IMR-90 (cell line): ENCODE measurements at places on chromosomes 12 and 14. TPM values are rescaled to one million over a fixed set of nuclear protein-coding genes. Genes with fewer than 3 reads are reported as not detected.

DNA sequence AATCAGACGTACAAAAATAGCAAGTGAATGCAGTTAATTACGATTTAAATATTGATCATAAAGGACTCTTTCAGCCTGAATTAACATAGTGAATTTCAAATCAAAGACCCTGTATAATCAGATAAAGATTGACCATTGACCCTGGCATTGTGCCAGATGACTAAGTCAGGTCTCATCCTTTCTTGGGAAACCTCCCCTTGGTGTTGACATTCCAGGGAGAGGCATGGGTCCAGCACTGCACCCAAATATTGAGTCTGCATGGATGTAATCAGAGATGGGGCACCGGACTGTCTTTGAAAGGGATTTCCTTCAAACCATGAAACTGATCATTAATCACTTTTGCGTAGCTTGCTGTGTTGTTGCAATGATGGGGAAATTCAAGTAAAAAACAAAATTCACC lies 1138.2 kb downstream of the BCL11B start:
- no peak for DNase-seq
- H3K4me1 ChIP-seq, result no peaks in the 10 kb centered on the region

Gene B4GALNT1
- total RNA-seq, result 0.18 and 0.28 TPM in 2 replicates

Gene CLEC2A
- not detected in 2 replicates for total RNA-seq

GRCh38 chr12:122081697-122082221 lies 3.2 kb downstream of the MLXIP start:
- peak; percentile 55 for DNase-seq
- peaks cover 22% of the 10 kb centered on the region for H3K36me3 ChIP-seq
- peaks cover 10% of the 10 kb centered on the region for H3K4me1 ChIP-seq

DNA sequence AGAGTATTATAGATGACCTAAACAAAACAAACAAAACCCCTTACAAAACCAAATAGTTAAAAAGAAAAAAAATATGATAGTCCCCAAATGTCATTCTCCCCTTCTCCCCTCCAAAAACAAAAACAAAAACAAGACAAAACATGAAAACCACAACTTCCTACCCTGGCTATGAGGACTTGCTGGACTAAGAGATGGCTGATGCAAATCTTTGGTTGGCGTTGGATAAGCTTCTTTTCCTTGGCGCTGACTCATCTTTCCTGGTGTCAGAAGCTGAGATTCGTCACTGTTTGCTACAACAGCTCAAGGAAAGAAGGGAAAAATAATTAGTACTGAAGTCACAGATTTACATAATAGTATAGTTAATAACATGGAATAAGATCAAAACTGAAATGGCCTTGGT lies 102.5 kb upstream of the BBS10 start:
- H3K4me1 ChIP-seq, result no peaks in the 10 kb centered on the region; the same call in 1 of the 2 replicates
- H3K27ac ChIP-seq, result no peak overlapping the region
- DNase-seq, result peak; percentile 46
- H3K4me3 ChIP-seq, result no peak overlapping the region

DNA sequence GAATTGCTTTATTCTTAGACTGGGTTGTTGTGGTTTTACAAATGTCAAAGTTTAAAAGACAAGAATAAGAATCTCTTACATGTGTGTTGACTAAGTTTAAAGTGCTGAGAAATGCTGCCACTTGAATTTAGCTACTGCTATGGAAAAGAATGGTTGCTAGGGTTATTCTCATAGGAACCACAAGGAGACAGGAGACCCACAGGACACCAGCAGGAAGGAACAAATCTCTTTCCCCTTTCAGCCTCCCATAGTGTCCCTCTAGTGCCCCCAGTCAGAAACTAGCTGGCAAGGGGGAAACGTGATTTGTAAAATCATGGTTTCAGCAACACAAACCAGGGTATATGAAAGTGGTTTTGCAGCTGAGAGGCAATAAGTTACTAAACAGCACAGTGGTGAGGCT lies 102.7 kb downstream of the ST8SIA1 start:
- peaks cover 15% of the 10 kb centered on the region for H3K4me1 ChIP-seq
- DNase-seq, result no peak
- no peak overlapping the region for H3K27ac ChIP-seq
- no peak overlapping the region for H3K4me3 ChIP-seq

DNA sequence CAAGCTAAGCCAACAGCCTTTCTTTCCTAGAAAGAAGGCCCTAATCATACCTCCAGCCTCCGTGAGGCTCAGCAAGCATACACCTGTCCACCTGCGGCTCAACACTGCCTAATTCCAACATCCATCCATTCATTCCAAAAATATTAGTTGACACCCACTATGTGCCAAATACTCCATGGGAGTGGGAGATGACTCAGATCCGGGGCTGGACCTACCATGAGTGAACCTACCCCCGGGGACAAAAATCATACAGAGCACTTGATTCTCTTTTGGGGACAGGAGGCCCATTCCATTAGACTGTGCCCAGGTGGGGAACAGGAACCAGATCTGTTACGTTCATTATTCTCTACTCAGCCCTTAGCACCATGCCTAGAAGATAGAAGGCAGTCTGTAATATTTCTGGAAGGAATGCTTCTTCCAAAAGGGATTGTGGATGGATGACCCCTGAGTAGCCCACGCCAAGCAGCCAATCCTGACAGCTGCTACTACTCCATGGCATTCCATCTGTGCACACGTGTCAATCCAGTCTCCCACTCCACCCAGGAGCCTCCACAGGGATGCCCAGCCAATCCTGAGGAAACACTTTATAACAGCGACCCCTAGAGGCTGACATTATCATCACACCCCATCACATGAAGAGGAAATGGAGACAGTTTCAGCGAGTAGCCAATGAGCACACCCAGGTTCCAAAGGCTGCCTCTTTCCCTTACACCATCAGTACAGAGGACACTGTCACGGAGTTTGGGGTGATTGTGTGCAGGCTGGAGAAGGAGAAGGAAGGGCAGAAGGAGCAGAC lies 170.7 kb downstream of the ESRRB start:
- no peak overlapping the region for H3K27ac ChIP-seq
- H3K4me3 ChIP-seq, result no peak overlapping the region
- no peak for DNase-seq
- H3K27me3 ChIP-seq, result no peaks in the 10 kb centered on the region
- H3K36me3 ChIP-seq, result no peaks in the 10 kb centered on the region

Gene CRIP1
- total RNA-seq, result not detected in 2 replicates

Gene E2F7
- 8.1 and 10.3 TPM in 2 replicates for total RNA-seq

Gene SERPINA6
- not detected in 2 replicates for total RNA-seq

- no peak overlapping the region for H3K4me3 ChIP-seq
- H3K4me1 ChIP-seq, result no peaks in the 10 kb centered on the region; the same call in 1 of the 2 replicates
- DNase-seq, result no peak
Observed at GRCh38 chr12:105171691-105172436, 64.1 kb downstream of the APPL2 start.

GRCh38 chr12:71955970-71956369 lies 17.3 kb downstream of the TPH2 start:
- H3K27me3 ChIP-seq, result no peaks in the 10 kb centered on the region
- DNase-seq, result peak; percentile 89
- H3K36me3 ChIP-seq, result no peaks in the 10 kb centered on the region
- peak overlapping the region; percentile 41; the same call in 1 of the 2 replicates for H3K27ac ChIP-seq
- H3K4me3 ChIP-seq, result no peak overlapping the region

- H3K27ac ChIP-seq, result no peak overlapping the region
- H3K36me3 ChIP-seq, result no peaks in the 10 kb centered on the region
- no peak for DNase-seq
- H3K27me3 ChIP-seq, result no peaks in the 10 kb centered on the region
- H3K4me1 ChIP-seq, result peaks cover 5% of the 10 kb centered on the region; the same call in 1 of the 2 replicates
Observed at GRCh38 chr12:96040305-96041133, 5.1 kb upstream of the LTA4H start.

Gene GRIP1
- total RNA-seq, result under 0.01 TPM in 2 replicates

Gene OTOGL
- total RNA-seq, result 0.18 and 0.28 TPM in 2 replicates

DNA sequence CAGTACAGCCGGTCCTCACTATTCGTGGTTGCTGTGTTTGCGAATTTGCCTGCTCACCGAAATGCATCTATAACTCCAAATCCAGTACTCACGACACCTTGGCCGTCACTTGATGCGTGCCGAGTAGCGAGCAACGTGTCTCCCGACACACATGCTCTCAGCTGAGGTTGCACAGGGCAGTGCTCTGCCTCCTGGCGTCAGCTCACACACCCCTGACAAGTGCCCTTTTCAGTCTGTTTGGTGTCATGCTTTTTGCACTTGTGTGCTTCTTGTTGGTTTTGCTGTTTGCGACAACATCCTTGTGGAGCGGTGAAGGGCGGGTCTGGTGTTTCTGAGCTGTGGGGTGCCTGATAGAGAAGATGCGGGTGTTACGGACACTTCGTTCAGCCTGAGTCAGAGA lies 110.4 kb upstream of the RFLNA start:
- H3K4me3 ChIP-seq, result no peak overlapping the region
- no peak overlapping the region for H3K27ac ChIP-seq

- DNase-seq, result no peak
- no peak overlapping the region for H3K4me3 ChIP-seq
- no peaks in the 10 kb centered on the region for H3K4me1 ChIP-seq
- H3K36me3 ChIP-seq, result no peaks in the 10 kb centered on the region
- H3K27me3 ChIP-seq, result no peaks in the 10 kb centered on the region
- no peak overlapping the region for H3K27ac ChIP-seq
Observed at GRCh38 chr12:74441872-74442271, 95.8 kb upstream of the ATXN7L3B start.

GRCh38 chr12:90216815-90217214 lies 508.2 kb upstream of the ATP2B1 start:
- H3K4me3 ChIP-seq, result no peak overlapping the region
- no peaks in the 10 kb centered on the region for H3K36me3 ChIP-seq
- DNase-seq, result no peak

DNA sequence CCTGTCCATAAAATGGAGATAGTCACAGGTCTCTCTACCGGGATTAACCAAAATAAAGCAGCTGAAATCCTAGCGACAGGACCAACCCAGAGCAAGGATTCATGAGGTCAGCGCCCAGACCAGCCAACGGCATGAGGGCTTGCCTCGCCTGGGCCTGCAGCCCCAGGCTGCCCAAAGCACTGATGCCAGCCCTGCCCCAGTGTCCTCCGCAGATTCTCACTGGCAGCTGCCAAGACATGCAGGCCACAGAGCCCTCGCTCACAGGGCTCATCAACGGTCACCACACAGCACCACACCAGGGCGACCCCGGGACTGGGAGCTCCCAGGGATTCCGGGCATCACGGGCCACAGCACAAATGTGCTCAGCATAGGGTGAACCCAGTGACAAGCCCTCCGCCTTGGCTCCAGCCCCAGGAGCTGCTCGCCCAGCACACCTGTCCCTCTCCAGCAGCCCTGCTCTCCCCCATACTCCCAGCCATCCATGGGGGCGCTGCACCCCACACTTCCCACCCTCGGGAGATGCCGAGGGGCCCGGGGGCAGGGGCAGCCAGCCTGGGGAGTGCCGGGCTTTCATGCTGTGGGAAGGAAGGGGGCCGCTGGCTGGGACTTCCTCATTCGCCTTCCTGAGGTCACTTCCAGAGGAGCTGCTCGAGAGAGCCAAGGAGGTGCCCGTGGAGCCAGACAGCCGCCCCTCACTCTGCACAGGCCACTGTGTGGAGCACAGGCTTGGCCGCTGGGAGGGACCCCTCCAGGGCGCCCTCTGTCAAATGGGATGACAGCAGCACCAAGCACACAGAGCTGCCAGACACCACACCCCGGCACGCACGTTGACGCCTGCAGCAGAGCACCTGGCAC lies 14.1 kb downstream of the RAB35 start:
- no peak overlapping the region for H3K27ac ChIP-seq
- H3K4me3 ChIP-seq, result no peak overlapping the region
- H3K4me1 ChIP-seq, result peaks cover 7% of the 10 kb centered on the region; the same call in 1 of the 2 replicates
- H3K36me3 ChIP-seq, result peaks cover 53% of the 10 kb centered on the region
- DNase-seq, result no peak
- no peaks in the 10 kb centered on the region for H3K27me3 ChIP-seq

GRCh38 chr12:63319936-63320633 lies 169.1 kb upstream of the AVPR1A start:
- H3K36me3 ChIP-seq, result no peaks in the 10 kb centered on the region
- no peak for DNase-seq
- H3K27ac ChIP-seq, result no peak overlapping the region
- H3K27me3 ChIP-seq, result no peaks in the 10 kb centered on the region
- no peaks in the 10 kb centered on the region for H3K4me1 ChIP-seq

DNA sequence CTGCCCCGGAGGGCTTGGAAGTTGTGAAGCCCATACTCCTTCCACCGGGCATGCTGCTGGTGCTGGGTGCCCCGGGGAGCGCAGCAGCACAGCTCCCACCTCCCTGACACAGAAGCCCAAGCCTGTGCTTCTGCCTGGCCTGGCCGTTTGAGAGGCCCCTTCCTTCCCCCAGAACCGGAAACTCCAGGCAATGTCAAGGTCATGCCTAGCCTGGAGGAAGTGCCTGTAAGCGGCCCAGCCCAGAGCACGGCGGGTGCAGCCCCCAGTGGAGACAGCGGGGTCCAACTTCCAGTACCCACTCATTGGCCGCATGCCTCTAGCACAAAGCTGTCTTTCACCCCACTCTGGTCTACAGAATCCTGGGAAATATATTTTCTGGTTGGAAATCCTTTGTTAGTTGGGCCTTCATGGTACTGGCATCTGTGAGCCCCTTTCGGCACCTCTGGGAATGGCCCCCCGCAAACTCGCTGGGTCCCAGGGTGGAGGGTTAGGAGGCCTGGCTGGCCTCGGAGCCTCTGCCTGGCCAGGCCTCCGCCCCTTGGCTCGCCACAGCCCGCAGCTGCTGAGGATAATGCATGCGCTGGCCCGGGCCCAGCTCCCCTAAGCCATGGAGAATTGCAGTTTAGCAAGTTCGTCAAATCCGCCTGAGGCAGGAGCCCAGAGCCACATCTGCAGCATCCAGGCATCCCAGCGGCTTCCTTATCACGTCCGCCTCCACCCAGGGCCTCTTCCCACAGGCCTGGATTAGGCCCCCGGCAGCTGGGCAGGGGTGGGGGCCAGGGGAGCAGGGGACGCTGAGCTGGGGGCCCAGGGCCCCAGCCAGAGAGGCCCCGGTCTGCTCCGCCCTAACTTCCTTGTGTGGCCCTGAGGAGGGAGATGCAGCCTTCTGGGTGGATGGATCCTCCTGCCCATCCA lies 48.9 kb upstream of the DLK1 start:
- H3K4me3 ChIP-seq, result no peak overlapping the region
- peak; percentile 52 for DNase-seq
- H3K27ac ChIP-seq, result no peak overlapping the region
